Tibial nerve (tissue), 4 donors: ENCODE measurements at places on chromosomes 4 and X. TPM values are rescaled to one million over a fixed set of nuclear protein-coding genes. Genes with fewer than 3 reads are reported as not detected.

DNA sequence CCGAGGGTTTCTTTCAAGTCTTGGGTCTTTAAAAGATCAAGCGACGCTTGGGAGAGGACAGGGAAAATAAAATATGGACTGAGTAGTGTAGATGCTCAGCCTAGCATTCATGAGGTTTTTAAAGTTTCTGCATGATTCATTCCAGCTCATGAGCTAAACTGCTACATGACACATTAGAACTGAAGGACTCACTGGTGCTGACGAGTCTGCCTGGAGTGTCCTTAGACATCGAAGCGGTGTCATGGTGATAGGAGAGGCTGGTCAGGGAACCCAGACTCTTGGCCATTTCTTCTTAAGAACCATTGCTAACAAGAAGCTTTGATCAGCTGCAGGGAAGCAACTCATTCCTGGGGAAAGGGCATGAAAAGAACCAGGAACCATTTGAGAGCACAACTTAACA is 158.6 kb downstream of the TRIML1 start:
- no peak for DNase-seq

- no peak for DNase-seq
These were observed 69.8 kb downstream of the PTTG2 start for GRCh38 chr4:38030023-38030422.

GRCh38 chrX:130385520-130385919 is at the start of gene GPR119:
TSS of gene GPR119 (minus strand) at chrX:130385674. CDS start at chrX:130385447, 227 bp downstream.
- DNase-seq: no peak

Gene RHOH
- total RNA-seq: 0.30 TPM

Gene TRAM1L1
- total RNA-seq: 6.3 TPM

Gene ADH1B
- 1,760 TPM for total RNA-seq

Gene PASD1
- not detected for total RNA-seq

Gene HAND2
- 5.1 TPM for total RNA-seq

Gene NSG1
- 1.2 TPM for total RNA-seq

Gene ASMT
- total RNA-seq: 0.63 TPM
